Activated CD8-positive, alpha-beta memory T cell treated with anti-CD3 and anti-CD28 coated beads for 36 hours (primary cell): ENCODE measurements at places on chromosomes 5 and 9. TPM values are rescaled to one million over a fixed set of nuclear protein-coding genes. Genes with fewer than 3 reads are reported as not detected.

The EXOSC3 gene
- 121 TPM for total RNA-seq

The LOX gene
- not detected for total RNA-seq

The HACD4 gene
- total RNA-seq: 4.3 TPM

The WNK2 gene
- total RNA-seq: 0.31 TPM

The CCNI2 gene
- 10.2 TPM for total RNA-seq

The F2R gene
- total RNA-seq: 16.1 TPM
